CD4-positive, alpha-beta T cell treated with Interleukin-21 for 1 hour (primary cell): ENCODE measurements at places on chromosomes 13 and 19.

DNA sequence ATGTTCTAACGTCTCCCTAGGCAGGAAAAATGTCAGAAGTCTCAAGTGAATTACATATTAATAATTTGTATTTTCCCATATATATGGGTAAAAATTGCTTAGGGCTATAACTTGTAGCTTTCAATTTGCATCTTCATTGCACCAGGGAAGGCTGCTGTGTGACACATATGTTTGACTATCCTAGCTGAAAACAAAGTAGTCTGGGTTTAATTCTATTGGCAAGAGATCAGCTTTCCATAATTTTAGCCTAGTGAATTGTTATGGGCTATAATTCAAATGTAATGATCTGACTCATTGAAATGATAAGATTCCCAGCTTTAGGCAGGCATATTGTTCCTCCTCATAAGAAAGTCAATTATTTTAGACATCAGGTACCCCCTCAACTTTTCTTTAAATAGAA lies 553.1 kb downstream of the DCT start:
- DNase-seq, result no peak

- no peak for DNase-seq
These were observed 99.3 kb downstream of the DHRS12 start for GRCh38 chr13:51704399-51705313.

DNA sequence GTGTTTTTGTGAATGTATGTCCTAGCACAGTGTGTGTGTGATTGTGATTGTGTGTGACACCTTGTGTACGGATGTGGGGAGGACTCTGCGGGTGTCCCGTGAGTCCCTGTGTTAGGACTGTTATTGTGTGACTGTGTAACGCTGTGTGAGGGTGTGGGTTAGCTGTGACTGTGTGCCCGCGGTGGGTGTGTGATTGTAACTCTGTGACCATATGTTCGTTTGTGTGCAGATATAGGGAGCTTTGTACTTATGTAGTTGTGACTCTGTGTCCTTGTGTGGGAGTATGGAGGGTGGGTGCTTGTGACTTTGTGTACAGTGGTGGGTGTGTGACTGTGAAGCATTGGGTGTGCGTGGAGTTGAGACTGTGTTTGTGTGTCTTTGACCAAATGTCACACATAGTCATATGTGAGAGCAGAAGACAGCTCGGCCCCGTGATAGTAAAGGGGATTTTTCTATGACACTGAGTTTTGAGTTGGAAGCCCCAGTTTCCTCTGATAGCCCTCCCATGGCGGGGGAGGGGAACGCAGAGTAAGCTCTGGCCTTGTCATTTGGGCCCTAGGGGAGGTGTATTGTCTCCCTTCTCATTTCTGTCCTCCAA lies 949 bp upstream of the ZNF260 start:
- DNase-seq, result peak; percentile 42

DNA sequence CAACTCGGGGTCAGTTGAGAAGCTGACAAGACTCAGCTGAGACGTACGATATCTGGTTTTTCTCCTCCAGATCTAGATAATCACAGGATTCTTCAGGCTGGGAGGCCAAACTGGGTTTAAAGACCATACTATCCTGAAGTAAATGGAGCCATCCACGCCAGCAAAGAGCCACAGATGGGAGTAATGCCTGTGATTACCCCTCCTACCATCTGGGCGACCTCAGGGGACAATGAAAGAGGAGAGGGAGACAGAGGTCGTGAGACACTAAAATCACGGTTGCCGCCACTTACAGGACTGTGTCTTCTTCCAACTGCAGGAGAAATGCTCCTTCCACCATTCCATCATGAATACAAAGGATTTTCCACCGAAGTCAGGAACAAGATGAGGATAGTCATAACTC lies 3.1 kb upstream of the NLRP13 start:
- DNase-seq, result no peak

- DNase-seq, result no peak
These were observed 634.5 kb downstream of the LIG4 start for GRCh38 chr13:107580741-107581412.

- DNase-seq, result no peak
These were observed 17.9 kb upstream of the GAS6 start for GRCh38 chr13:113881614-113882266.

GRCh38 chr13:106405731-106406130 lies 129.7 kb downstream of the EFNB2 start:
- DNase-seq, result no peak

- DNase-seq, result no peak
These were observed 11.9 kb downstream of the UNC13A start for GRCh38 chr19:17676295-17676694.

DNA sequence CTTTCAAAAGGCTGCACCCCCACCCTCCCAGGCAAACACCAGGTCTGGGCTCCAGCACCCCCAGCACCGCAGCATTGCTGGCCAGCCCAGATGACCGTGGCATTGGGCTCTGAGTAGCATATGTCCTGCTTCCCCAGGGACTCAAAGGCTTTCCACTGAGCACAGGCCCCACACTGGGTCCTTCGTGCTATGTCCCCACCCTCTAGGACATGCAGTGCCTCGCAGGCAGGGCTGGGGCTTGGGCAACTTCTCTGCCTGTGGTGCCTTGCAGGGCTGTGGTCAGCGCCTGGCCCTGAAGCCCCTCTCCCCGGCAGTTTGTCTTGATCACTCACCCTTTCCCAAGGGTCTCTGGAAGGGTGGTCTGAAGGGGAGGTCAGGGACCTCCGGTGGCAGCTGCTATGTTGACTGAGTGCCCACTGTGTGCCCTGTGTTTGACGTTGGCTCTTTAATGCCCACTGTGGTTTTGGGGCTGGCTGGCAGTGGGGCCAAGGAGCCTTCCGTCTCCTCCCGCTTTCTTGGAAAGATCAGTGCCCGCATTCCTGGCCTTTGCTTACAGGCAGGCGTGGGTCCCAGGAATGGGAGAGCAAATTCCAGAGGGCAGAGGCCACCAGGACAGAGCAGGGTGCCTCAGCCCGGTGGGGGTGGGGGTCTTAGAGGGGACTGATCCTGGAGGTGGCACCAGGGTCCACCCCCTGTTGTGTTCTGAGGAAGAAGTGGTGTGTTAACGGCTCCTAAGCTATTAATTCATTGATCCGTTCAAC lies 20.3 kb upstream of the CRTC1 start:
- DNase-seq, result no peak

DNA sequence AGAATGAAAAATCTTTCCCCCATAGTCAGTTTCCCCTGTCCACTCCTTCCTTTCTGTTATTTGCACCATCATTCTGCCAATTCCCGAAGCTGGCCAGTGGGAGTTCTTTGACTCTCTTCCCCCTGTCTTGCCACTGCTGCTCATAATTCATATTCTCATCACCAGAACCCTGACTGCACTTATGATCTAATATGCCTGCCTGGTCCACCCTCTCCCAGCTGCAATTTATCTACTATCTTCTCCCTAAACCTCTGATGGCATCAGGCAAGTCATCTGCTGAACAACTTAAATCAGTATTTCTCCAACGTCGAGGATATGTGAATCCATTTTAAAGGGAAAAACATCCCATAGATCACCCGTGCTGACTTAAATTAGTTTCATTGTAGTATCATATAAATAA lies 458.0 kb upstream of the GPC6 start:
- DNase-seq, result no peak

DNA sequence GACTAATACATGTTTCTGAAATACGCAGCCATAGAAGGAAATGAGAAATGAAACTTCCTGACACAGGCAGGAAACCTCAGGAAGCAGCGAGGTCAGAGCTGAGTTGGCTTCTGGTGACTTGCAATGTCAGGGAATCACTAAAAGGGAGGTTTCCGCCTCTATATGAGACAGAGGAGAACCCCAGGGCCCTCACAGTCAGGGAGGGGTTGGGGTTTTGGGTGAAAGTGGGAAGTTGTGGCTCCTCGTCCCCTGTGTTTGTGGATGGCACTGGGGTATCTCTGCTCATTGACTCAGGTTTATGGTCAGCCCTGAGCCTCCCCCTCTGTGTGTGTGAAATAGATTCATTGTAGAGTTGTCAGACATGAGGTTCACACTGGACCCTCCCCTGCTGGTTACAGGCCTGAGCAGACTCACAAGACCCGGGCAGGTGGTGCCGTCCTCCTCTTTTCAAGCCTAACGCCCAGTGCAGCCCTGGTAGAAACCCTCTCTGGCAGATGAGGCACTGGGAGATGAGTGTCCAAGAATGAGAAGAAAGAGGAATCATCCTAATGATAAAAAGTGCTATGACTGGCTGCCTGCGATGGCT lies 5.5 kb upstream of the LILRA6 start:
- DNase-seq, result peak; percentile 37

- DNase-seq, result no peak
These were observed 173.9 kb upstream of the SERP2 start for GRCh38 chr13:44199627-44200207.

DNA sequence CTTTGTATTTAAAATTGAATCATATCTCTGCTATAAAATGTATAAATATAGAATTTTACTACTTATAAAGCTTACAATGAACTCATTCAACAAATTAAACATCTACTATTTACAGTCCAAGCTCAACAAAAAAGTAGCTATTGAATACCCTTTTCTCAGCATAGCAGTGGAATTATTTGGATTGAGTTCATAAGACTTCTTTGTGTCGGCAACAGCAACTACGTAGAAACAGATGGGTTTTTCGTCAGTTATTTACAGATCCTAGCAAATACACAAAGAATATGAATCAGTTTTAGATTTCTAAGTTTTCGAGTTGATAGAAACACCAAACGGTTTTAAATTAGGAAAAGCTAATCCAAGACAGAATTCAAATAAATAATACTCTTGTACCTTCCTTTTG lies 10.4 kb upstream of the NEK3 start:
- DNase-seq, result no peak

DNA sequence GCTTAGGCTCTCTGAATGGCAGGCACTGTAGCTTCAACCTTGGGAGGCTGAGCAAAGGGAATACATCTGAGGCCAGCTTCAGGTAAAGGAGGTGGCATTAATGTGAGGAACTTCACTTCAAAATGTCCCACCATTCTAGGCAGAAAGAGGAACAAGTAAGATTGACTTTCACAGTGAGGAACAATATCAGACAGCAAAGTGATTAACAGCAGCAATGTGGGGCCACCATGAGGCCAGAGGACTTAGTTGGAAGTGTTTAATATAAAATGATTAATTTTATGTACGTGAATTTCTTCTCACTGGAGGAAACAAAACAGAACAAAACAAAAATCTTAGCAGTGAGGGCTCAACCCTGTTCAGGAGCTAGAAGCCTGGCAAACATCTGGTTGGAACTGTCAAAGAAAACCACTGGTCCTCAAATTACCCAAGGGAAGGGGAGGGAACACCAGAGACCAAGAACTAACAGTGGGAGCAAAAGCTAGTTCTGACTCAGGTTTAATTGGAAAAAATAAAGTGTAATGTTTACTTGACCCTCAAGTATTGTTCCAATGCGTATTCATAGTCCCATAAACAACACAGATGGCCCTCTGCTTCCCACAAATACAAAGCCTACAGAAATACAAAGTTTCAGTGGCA lies 43.9 kb upstream of the FRY start:
- DNase-seq, result peak; percentile 6

DNA sequence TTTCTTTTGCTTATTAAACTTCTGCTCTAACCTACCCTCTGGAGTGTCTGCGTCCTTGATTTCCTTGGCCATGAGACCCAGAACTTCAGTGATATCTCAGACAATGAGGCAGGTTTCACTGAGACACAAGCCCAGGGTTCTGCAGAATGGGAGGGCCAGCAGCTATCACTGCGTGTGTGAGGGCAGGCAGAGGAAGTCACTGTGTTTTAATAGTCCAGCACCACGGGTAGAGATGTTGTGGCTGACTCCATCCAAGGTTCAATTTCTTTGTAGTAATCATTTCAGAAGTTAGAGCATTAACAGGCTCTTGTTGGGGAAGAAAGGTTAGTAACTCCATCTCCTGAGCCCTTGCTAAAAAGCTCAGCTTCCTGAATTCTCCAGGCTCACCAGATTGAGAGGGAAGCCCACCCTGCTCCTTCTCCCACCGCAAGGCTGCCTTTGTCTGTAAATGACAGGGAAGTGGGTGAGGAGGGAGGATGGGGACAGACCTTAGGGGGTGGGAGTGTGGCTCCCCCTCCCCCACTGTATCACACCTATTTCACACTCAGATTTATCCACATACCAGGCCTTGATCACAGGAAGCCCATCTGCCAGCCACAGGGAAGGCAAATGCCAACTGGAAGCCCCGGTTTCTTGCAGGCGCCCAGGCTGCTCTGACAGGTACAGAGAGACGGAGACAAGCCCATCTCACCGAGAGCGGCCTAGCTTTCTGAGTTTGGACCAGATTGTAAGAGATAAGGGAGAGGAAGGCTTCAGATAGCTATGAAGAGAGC lies 2.1 kb downstream of the C19orf12 start:
- DNase-seq, result peak; percentile 25

DNA sequence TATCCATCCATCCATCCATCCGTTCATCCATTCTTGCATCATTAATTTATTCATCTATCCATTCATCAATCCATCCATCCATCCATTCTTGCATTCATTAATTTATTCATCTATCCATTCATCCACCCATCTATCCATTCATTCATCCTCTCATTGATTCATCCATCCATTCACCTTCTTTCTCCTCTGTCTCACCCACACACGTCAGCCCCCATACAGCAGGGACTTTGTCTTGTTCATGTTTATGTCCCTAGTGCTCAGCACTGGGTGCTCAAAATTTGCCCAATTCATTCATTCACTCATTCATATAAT lies 683 bp upstream of the AP1M2 start:
- DNase-seq, result no peak

- DNase-seq, result no peak
These were observed 82.5 kb upstream of the MYCBP2 start for GRCh38 chr13:77409412-77409811.

DNA sequence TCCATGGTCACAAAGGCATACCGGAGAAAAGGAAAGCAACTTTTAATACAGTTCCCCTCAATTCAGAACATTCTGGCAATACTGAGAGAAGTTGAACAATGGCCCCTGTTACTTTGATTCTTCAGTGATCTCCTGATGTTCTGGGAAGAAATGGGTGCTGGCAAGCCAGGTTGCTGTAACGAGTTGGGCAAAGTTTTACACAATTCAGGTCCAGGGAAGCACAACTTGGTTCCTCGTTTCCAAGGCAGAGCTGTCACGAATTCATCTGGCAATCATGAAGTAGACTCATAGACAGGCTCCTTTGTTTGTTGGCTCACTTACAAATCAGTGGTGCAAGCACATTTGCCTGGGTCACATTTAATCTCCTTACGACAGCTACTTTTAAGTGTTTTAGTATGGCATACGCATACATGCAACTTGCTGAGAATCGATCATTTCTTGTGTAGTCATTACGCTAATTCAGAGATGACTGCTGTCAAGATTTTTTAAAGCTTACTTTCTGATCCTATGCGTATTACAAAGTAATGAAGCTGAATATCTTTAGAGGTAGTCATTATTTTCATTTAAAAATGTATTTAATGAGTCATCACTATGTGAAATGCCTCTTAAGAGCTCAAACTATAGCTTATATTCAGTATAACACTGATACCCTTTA lies 174.7 kb downstream of the GPC5 start:
- no peak for DNase-seq

- DNase-seq, result no peak
These were observed 21.9 kb downstream of the PLEKHJ1 start for GRCh38 chr19:2214251-2214650.
